ENCODE measurements at places on chromosomes 7 and 10.

- no peaks in the 10 kb centered on the region for H3K27me3 ChIP-seq
- DNase-seq, result no peak
- no peak overlapping the region for H3K4me3 ChIP-seq
- no peak overlapping the region for H3K27ac ChIP-seq
- H3K4me1 ChIP-seq, result no peaks in the 10 kb centered on the region
These were observed 10.7 kb upstream of the KPNA7 start for GRCh38 chr7:99218406-99219184.

GRCh38 chr10:29237786-29238185 is 51.1 kb upstream of the LYZL1 start:
- H3K27me3 ChIP-seq, result no peaks in the 10 kb centered on the region
- H3K36me3 ChIP-seq, result no peaks in the 10 kb centered on the region
- no peak for DNase-seq
- no peak overlapping the region for H3K27ac ChIP-seq
- H3K4me3 ChIP-seq, result no peak overlapping the region
- no peaks in the 10 kb centered on the region for H3K4me1 ChIP-seq

- no peak overlapping the region for H3K27ac ChIP-seq
- H3K36me3 ChIP-seq, result no peaks in the 10 kb centered on the region
- no peak for DNase-seq
- H3K27me3 ChIP-seq, result no peaks in the 10 kb centered on the region
- H3K4me3 ChIP-seq, result no peak overlapping the region
- no peaks in the 10 kb centered on the region for H3K4me1 ChIP-seq
These were observed 143.0 kb downstream of the RPS24 start for GRCh38 chr10:78176320-78177317.

- H3K36me3 ChIP-seq, result peaks cover 4% of the 10 kb centered on the region
- no peaks in the 10 kb centered on the region for H3K27me3 ChIP-seq
- DNase-seq, result no peak
- H3K27ac ChIP-seq, result no peak overlapping the region
These were observed 11.8 kb downstream of the NT5C2 start for GRCh38 chr10:103181244-103181643.

- no peaks in the 10 kb centered on the region for H3K36me3 ChIP-seq
- H3K27ac ChIP-seq, result no peak overlapping the region
- DNase-seq, result no peak
- no peak overlapping the region for H3K4me3 ChIP-seq
- no peaks in the 10 kb centered on the region for H3K4me1 ChIP-seq
- no peaks in the 10 kb centered on the region for H3K27me3 ChIP-seq
These were observed 31.1 kb downstream of the POT1 start for GRCh38 chr7:124898531-124898930.

GRCh38 chr10:88457660-88458059 is 125.5 kb downstream of the RNLS start:
- H3K4me3 ChIP-seq, result no peak overlapping the region
- DNase-seq, result no peak
- H3K27me3 ChIP-seq, result no peaks in the 10 kb centered on the region
- no peaks in the 10 kb centered on the region for H3K4me1 ChIP-seq

DNA sequence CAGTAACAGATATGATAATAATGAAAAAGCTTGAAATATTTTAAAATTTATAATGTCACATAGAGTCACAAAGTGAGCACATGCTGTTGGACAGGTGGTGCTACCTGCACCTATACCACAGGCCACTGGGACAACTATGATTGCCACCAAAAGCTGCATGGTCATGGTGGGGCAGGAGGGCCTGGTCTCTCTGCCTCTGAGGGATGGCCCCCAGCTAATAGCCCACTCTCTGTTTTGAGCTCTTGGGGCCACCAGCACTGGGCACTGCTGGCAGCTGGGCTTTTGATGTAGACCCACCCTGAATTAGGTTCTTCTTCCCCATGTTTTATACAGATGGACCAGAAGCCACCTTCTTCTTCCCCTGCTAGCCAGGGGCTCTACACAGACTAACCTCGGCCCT is 265.4 kb downstream of the KCND2 start:
- H3K4me3 ChIP-seq, result no peak overlapping the region
- H3K27ac ChIP-seq, result no peak overlapping the region
- no peak for DNase-seq
- H3K36me3 ChIP-seq, result no peaks in the 10 kb centered on the region
- H3K4me1 ChIP-seq, result no peaks in the 10 kb centered on the region
- no peaks in the 10 kb centered on the region for H3K27me3 ChIP-seq

GRCh38 chr10:116925056-116925455 is 75.8 kb downstream of the ENO4 start:
- no peak overlapping the region for H3K4me3 ChIP-seq
- no peaks in the 10 kb centered on the region for H3K27me3 ChIP-seq
- no peak for DNase-seq
- H3K36me3 ChIP-seq, result peaks cover 37% of the 10 kb centered on the region

DNA sequence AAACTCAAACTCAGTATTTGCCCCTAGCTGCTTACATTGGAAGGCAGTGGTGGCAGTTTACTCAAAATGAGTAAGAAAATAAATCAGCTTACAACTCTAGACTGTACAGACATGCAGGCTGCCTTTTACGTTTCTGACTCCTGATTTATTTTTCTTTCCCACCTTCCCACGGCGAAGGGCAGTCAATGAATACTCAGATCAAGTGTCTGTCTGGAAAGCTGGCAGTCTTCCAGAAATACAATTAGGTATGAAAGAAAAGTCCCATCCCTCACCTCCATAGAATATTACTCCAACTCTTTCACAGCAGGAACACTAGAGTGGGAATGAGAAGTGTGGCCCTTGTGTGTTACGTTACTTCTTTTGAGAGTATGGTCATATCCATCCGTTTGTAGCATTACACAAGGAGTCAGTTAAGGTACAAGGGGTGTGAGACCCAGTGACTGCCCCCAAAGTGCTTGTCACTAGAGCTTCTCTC is 1.3 kb upstream of the PAPSS2 start:
- H3K27ac ChIP-seq, result no peak overlapping the region
- H3K27me3 ChIP-seq, result no peaks in the 10 kb centered on the region
- no peaks in the 10 kb centered on the region for H3K36me3 ChIP-seq
- no peak for DNase-seq
- H3K4me1 ChIP-seq, result peaks cover 34% of the 10 kb centered on the region

DNA sequence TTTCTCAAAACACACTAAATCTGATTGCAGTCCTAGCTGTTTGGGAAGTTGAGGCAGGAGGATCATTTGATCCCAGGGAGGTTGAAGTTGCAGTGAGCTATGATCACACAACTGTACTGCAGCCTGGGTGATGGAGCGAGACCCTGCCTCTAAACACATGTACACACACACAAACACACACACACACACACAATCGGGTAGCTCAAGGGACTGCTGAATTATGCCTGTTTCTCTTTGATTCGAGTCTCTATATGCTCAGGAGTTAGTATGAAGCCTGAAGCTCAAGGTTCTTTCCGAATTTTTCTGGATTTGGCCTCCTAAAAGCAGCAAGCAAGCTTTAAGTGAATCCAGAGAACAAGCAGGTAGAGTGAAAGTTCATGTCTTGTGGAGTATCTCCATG is 22.5 kb downstream of the PRTFDC1 start:
- H3K4me1 ChIP-seq, result no peaks in the 10 kb centered on the region
- no peaks in the 10 kb centered on the region for H3K27me3 ChIP-seq
- DNase-seq, result no peak
- H3K27ac ChIP-seq, result no peak overlapping the region

DNA sequence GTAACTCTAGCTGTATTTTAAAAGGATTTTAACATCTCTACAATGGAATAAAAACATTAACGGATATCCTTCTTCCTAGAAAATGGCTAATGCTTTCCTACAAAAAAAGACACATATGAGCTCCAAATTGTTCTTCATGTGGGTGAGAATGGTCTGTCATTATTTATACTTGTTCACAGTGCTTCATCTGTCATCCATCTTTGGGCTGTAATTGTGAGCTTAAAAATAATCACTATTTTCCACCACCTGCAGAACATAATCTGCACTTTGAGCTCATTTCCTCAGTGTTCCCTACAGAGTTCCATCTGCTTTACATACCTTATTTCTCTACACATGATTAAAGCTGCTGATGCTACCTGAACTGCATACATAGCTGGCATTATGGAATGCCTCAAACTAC is 979.1 kb upstream of the C7orf33 start:
- no peak for DNase-seq
- H3K4me3 ChIP-seq, result no peak overlapping the region
- no peaks in the 10 kb centered on the region for H3K36me3 ChIP-seq
- H3K27me3 ChIP-seq, result no peaks in the 10 kb centered on the region
- no peaks in the 10 kb centered on the region for H3K4me1 ChIP-seq

GRCh38 chr10:98790817-98791216 is 344.1 kb upstream of the HPS1 start:
- H3K4me1 ChIP-seq, result no peaks in the 10 kb centered on the region
- no peaks in the 10 kb centered on the region for H3K36me3 ChIP-seq
- DNase-seq, result peak; percentile 15
- H3K27me3 ChIP-seq, result peaks cover 22% of the 10 kb centered on the region
- H3K4me3 ChIP-seq, result no peak overlapping the region
- H3K27ac ChIP-seq, result no peak overlapping the region

GRCh38 chr7:50273301-50273700 is 31.2 kb upstream of the IKZF1 start:
- no peak overlapping the region for H3K4me3 ChIP-seq
- DNase-seq, result no peak
- H3K4me1 ChIP-seq, result no peaks in the 10 kb centered on the region
- no peaks in the 10 kb centered on the region for H3K36me3 ChIP-seq
- H3K27me3 ChIP-seq, result peaks cover 11% of the 10 kb centered on the region
- H3K27ac ChIP-seq, result no peak overlapping the region

DNA sequence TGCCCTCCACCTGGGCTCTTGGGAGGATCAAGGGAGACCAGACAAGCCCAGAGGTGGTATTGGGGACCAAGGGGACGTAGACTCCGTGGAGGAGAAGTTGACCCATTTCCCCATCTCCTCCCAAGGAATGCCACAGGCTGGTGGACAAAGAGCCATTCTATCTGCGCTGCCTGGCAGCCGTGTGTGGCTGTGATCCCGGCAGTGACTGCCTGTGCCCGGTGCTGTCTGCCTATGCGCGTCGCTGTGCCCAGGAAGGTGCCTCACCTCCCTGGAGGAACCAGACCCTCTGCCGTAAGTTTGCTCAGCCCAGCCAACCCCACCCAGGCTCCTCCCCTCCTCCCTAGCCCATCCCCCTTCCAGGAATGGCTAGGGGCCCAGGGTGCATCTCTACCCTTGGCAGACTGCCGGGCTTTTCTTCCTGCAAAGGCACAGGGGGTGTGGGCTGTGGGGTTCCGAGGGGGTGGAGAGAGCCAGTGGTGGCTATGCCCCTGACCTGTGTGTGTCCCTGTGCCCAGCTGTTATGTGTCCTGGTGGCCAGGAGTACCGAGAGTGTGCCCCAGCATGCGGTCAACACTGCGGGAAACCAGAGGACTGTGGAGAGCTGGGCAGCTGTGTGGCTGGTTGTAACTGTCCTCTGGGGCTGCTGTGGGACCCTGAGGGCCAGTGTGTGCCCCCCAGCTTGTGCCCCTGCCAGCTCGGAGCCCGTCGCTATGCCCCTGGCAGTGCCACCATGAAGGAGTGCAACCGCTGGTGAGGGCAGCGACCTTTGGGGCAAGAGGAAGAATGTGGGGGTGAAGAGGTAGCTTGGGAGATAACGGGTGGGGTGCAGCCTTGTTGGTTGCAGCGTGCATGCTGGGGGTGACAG is 10.2 kb upstream of the ZNF467 start:
- no peak overlapping the region for H3K4me3 ChIP-seq
- no peak overlapping the region for H3K27ac ChIP-seq
- no peaks in the 10 kb centered on the region for H3K36me3 ChIP-seq

DNA sequence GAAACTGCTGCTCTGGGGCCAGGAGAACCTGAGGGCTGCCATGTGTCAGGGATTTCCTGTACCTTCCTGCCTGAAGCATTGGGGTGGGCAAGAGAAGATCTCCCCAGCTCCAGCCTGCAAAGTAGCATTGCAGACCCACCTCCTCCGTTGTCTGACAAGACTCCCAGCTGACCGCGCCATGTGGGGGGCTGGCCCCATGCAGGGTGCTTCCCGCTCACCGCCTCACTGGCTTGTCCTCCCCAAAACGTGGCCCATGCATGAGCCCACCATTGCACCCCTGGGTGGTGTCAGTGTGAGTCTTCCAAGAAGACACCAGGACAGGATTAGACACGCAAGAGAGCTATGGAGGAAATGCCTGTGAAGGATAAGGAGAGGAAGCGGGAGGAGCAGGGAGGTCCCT is 68.3 kb downstream of the ABRAXAS2 start:
- H3K4me3 ChIP-seq, result no peak overlapping the region
- no peaks in the 10 kb centered on the region for H3K27me3 ChIP-seq
- no peak overlapping the region for H3K27ac ChIP-seq

- no peaks in the 10 kb centered on the region for H3K4me1 ChIP-seq
- peaks cover 17% of the 10 kb centered on the region for H3K27me3 ChIP-seq
- no peak for DNase-seq
- H3K4me3 ChIP-seq, result no peak overlapping the region
- H3K36me3 ChIP-seq, result no peaks in the 10 kb centered on the region
These were observed 9.6 kb downstream of the EMX2 start for GRCh38 chr10:117552156-117552631.

DNA sequence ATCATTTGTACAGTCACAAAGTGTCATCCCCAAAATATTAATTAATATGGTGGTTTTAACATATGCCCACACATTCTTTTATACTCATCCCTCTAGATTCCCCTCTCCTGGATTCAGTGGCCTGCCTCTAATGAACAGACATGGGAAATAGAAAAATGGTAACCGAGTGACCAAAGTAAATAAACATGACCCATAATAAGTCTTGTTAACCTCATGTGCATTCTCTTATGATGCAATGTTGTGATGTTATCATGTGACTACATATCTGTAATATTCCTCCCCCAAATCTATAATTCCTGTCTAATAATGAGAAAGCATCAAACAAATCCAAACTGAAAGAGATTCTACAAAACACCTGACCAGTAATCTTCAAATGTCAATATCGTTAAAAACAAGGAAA is 164.5 kb upstream of the PRSS1 start:
- H3K27ac ChIP-seq, result no peak overlapping the region
- H3K4me3 ChIP-seq, result no peak overlapping the region
- H3K4me1 ChIP-seq, result no peaks in the 10 kb centered on the region
- H3K27me3 ChIP-seq, result no peaks in the 10 kb centered on the region

DNA sequence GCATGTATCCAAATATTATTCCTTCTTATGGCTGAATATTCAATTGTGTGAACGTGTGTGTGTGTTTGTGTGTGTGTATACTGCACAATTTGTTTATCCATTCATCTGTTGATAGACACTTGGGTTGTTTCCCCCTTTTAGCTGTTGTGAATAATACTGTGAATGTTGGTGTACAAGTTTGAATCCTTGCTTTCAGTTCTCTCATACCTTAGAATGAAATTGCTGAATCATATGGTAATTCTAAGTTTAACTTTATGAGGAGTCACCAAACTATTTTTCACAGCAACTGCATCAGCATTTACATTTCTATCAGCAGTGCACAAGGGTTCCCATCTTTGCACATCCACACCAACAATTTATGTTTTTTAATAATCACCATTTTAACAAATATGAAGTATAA is 86.9 kb upstream of the GATAD1 start:
- no peaks in the 10 kb centered on the region for H3K4me1 ChIP-seq
- no peak overlapping the region for H3K4me3 ChIP-seq
- DNase-seq, result no peak

DNA sequence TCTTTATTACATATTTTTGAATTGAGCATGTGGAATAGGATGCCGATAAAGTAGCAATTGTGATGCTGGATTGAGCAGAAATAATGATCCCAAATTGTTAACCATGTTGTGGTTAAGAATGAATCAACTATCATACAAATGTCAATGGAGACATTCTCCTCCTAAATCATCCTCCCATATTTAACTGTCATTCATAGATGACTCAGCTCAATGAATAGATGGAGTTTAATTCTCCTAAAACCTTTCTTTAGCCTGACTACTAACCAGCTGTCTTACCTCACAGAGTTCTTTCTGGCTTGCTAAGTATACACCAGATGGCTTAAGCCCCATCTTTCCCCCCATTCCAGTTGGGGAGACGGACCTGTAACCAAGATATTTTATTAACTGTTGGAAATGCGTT is 23.4 kb upstream of the NPS start:
- H3K36me3 ChIP-seq, result no peaks in the 10 kb centered on the region
- H3K4me1 ChIP-seq, result peaks cover 12% of the 10 kb centered on the region
- no peak overlapping the region for H3K27ac ChIP-seq
- H3K4me3 ChIP-seq, result no peak overlapping the region
- DNase-seq, result no peak
